ENCODE measurements at places on chromosomes 2 and 18.

GRCh38 chr2:9179572-9180201 lies 26.9 kb upstream of the ASAP2 start:
- DNase-seq = no peak

GRCh38 chr2:51011254-51011653 lies 20.7 kb downstream of the NRXN1 start:
- no peak for DNase-seq

DNA sequence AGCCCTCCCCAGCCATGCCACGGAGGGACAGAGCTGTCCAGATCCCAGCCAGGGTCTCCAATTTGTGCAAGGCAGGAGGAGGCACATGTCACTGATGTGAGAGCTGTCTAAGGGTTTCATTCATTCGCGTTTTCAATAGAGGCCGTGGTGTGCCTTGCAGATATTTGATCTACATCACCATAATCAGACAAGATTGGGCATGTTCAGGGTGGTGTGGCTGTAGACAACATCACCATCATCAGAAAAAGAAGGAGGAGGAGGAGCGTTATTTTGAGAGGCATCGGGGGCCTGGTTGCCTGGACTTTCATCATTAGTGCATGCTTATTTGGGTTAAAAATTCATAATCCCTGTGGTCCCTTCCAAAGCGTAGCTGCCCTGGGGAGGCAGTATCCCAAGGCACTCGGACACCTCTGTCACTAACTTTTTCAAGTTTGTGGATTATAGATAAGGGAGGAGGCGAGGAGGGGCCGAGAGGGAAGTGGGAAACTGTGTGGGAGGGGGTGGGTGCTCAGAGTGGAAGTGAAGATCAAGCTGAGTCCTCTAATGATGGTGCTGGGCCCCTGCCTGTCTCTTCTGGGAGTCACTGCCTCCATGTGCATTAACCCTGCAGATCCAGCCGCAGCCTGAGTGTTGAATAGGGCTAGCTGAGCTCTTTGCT lies 194.1 kb downstream of the CTIF start:
- no peak for DNase-seq

GRCh38 chr2:240234503-240234951 lies 94.1 kb upstream of the OTOS start:
- no peak for DNase-seq

GRCh38 chr2:42987112-42987922 lies 194.9 kb upstream of the HAAO start:
- DNase-seq = no peak

- DNase-seq = no peak
These were observed 56.7 kb downstream of the SPTBN1 start for GRCh38 chr2:54512663-54513362.

DNA sequence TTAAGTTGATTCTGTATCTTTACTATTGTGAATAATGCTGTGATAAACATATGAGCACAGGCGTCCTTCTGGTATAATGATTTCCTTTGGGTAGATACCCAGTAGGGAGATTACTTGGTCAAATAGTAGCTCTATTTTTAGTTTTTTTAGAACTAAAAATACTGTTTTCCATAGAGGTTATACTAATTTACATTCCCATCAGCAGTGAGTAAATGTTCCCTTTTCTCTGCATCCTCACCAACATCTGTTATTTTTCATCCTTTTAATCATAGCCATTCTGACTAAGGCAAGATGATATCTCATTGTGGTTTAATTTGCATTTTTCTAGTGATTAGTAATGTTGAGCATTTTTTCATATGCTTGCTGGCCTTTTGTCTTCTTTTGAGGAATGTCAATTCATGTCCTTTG lies 35.1 kb downstream of the PMS1 start:
- DNase-seq = no peak

DNA sequence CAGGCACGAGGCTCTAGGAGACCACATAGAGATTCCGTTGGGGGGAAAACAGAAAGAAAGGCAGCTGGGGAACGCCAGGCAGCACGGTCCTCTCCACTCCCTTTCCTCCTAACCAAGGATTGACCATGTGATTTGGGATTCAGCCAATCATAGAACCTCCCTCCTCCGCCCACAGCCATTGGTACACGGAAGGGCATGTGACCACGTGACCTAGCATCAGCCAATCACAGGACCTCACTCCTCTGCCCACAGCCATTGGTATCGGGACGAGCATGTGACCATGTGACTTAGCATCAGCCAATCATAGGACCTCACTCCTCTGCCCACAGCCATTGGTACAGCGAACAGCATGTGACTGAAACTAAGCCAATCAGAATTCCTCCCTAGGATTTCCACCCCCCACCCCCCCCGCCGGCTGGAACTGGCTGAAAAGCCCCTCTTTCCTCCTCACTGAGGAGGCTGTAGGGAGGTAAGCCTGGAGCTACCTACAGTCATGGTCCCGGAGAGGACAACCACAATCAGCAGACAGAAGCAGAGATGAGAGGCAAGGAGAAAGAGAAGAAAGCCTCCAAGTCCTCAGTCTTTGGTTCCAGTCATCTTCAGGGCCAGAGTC lies 7.6 kb downstream of the SERPINE2 start:
- DNase-seq = no peak

Data from right kidney (tissue), 9 donors.